ENCODE measurements at places on chromosomes 16 and 17.

- DNase-seq, result no peak
Observed at GRCh38 chr17:82103553-82104451, 5.8 kb upstream of the FASN start.

GRCh38 chr16:29816694-29817441 lies 916 bp downstream of the PAGR1 start:
- no peak for DNase-seq

DNA sequence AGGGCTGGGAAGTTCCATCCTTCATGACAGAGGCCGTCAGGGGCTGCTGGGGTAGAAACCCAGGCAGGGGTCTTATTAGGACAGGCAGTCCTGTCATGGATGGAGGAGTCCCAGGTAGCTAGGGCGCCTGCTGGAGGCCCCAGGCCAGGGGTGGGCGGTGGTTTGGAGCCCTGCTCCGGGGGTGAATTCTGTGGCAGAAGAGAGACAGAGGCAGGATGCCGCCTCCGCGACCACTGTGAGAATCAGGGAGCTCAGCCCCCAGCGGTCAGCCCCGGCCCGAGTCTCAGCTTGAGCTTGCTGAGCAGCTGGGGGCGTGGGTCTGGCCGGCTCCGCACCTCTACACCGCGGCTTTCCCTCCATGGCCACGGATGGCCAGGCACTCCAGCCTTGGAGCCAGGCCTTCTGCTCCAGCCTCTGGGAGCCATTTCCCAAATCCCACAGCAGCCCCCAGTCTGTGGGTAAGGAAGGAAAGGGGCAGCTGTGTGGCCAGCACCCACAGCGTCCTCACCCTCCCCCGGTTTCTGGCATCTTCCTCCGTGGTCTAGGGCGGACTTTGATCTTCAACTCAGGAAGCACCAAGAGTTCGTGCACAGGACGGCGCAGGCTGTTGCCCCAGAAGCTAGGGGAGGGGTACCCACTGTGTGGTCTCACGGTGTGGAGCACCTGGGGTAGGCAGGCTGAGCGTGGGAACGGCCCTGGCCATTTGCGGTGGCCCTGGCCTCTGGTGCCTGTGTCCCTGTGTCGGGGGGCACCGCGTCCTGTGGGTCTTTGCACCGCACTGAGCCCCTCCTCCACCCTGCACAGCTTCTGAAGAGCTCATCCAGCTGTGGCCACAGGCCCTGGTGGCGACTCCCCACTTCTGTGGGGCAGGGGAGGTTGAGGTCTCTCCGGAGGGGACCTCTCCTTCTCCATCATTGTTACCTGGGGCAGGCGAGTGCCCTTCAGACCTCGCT lies 14.1 kb downstream of the CD7 start:
- peak; percentile 71 for DNase-seq

- DNase-seq, result peak; percentile 52
Observed at GRCh38 chr16:89140981-89141883, 30.3 kb upstream of the CDH15 start.

GRCh38 chr17:75913537-75914210 lies 9.0 kb upstream of the MRPL38 start:
- no peak for DNase-seq

DNA sequence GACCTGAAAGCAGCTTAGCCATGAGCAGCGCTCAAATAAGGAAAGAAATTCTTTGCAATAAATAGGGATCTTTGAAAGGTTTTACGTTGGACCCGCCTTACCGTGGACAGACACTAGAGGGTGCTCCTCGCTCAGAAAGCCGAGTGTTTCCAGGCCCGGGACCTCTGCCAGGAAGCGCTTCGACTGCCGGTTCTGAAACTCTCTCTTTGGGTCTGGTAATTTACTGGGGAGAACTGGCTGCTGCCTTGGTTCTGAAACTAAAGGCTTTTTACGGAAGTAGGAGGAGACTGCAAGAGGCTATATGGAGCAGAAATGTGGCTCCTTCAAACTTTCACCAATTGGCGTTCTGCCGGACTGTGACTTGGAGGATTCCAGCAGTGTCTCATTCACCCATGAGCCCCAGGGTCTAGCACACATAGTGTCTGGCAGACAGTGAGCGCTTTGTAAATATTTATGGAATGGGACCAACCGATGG lies 45.6 kb upstream of the HOXB9 start:
- peak; percentile 66 for DNase-seq

- no peak for DNase-seq
Observed at GRCh38 chr17:41976142-41976768, 9.7 kb downstream of the CNP start.

DNA sequence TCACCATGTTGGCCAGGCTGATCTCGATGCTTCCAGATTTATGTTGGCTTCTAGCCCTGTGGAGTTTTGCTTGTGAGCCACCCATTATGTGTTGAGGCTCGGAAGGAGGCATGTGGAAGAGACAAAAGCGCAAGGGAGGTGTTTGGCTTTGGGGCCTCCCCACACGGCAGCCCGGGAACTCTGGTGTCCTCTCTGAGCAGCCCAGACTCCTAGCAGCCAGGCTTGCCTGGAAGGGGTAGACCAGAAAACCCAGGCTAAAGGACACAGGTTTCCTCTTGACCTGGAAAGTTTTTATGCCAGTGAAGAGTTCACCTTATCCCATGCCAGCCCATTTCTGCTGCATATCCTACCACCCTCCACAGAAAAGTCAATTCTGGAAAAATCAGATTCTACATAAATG lies 21.0 kb downstream of the SDR42E2 start:
- DNase-seq, result no peak

GRCh38 chr17:66494023-66494803 lies 191.8 kb downstream of the PRKCA start:
- DNase-seq, result no peak

DNA sequence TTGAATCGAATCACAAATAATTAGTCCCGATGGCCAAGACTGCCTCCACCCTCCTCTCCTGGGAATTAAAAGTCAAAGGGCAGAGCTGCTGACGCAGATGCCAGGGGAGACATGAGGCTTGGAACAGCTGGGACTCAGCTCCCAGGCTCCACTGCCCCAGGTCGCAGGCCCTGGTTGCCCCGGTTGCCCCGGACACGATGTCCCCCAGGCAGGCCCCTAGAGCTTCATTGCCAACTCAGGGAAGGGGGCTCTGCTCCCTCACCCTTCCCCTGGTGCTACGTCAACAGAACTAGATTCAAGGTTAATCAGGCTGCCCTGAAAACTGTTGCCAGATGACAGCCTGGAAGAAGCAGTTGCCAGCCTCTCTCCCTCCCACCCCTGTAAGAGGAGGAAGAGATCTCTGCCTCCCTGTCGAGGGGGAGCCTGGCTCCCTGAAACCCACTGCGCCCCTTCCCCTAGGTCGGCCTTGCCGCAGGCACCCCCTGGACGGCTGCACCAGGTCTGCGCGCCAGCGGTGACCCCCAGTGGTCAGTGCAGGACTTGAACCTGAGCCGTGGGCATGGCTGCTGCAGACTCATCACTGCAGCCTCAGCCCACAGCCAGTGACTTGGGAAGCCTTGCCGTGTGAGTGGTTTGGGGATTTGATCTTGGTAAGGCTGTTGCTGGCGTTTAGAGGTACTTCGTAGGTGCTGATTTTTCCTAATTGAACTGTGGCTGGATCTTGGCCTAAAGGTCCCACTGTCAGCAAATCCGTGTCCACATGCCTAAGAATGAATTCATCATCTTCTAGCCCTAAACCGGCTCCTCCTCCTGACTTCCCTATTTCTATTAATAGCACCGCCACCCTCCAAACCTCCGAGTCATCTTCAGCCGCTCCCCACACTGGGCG lies 84.1 kb upstream of the TOB1 start:
- peak; percentile 94 for DNase-seq

- peak; percentile 64 for DNase-seq
Observed at GRCh38 chr17:76369804-76370203, 14.6 kb upstream of the SPHK1 start.

DNA sequence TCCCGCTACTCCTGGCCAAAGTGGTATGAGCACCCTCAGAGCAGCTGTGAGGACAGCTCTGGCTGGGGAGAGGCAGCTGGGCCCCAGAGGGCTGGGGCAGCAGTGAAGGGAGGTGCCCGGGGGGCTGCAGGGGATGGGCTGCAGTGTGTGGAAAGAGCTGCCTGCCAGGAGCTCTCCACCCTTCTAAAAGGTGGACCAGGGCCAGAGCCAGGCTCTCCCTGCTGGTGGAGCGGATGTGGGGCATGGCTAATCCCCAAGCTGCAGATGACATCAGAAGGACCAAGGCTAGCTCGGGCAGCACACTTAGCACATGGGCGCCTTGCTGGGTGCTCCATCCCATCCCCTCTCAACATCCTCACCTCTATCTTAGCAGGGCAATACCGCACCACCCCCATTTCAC lies 103.1 kb downstream of the SDK2 start:
- DNase-seq, result no peak

- DNase-seq, result no peak
Observed at GRCh38 chr17:80122926-80123505, 21.6 kb downstream of the GAA start.

DNA sequence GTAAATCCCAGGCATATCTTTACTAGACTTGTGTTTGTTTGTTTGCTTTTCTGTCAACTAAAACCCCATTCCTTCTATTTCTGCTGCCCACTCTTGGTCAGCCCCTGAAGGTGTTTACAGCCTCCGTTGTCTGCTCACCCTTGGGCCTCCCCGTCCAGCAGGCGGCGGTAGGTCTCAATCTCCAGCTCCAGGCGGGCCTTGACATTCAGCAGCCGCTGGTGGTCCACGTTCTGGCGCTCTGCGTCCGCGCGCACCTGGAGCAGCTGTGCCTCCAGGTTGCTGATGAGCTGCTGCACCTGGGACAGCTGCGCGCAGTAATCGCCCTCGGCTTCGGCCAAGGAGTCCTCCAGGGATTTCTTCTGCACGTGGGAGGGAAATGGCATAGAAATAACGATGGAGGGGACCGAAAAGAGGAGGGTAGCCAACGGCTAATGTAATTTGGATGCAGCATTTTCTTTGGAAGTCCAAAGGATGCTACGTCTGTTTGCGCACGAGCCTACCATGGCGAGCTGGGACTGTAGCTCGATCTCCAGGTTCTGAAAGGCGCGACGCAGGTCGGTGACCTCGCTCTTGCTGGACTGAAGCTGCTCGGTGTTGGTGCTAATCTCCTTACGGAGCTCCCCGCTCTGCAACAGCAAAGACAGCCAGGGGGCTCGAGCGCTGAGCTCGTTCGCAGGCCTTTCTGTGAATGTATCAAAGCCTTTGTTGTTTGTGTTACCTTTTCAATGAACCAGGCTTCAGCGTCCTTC lies 3.9 kb downstream of the KRT12 start:
- DNase-seq, result no peak

GRCh38 chr16:67336648-67337047 lies 10.0 kb downstream of the LRRC36 start:
- DNase-seq, result no peak

GRCh38 chr16:56425439-56425832 lies at the start of gene AMFR:
AMFR (minus strand) TSS chr16:56425545; CDS start chr16:56425327, 218 bp downstream.
- no peak for DNase-seq

GRCh38 chr16:83915081-83915480 lies 16.2 kb downstream of the MLYCD start:
- DNase-seq, result no peak

DNA sequence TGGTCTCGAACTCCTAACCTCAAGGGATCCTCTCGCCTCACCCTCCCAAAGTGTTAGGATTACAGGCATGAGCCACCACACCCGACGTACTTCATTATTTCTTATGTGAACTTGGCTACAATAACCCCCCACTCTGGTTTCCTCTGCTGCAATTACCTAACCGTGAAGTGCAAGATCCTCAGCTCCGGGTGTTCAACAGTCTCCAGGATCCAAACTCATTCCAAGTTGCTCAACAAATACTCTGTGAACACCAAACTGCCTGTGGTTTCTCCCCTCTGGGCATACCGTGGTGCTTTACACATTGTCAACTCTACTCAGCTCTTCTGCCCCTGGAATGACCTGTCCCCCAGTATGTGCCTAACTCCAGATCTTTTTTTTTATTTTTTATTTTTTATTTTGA lies 6.8 kb upstream of the SULT1A1 start:
- DNase-seq, result no peak

GRCh38 chr17:82019690-82020571 lies 2.7 kb downstream of the CENPX start:
- no peak for DNase-seq

Data from RWPE2 (cell line).